ENCODE measurements at places on chromosomes 13 and 19.

DNA sequence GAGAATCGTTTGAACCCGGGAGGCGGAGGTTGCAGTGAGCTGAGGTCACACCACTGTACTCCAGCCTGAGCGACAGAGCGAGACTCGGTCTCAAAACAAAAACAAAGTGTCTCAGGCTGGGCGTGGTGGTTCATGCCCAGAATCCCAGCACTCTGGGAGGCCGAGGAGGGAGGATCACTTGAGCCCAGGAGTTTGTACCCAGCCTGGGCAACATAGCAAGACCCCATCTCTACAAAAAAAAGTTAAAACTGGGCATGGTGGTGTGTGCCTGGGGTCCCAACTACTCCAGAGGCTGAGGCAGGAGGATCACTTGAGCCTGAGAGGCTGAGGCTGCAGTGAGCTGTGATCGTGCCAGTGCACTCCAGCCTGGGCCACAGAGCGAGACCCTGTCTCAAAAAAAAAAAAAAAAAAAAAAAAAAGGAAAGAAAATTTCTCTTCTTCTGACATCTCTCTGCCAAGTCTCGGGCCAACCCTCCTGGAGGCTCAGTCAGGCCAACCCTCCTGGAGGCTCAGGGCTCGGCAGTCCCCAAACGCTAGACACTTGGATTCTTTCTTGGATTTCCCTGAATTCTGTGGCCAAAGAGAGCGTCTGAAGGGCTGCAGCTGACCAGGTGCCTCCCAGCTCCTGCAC lies 26.3 kb downstream of the ARID3A start:
- DNase-seq, result no peak

DNA sequence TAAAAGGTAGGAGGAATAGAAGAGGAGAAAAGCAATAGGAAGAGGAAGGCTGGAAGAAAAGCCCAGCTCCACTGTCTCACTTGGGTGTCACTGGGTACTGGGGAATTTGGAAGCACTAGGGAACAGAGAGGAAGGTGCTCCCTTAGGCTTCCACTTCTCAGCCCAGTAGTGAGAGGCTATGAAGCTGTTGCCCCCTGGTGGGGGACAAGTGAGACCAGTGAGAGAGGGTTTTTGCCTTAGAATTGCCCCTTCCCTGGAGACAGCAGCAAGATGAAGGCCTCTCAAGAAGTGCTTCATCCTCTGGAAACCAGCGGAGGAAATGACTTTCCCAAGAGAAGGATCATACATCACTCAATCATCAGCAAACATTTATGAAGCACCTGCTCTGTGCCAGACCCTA lies 4.7 kb upstream of the ZNF606 start:
- DNase-seq, result no peak

- DNase-seq, result peak; percentile 45
Observed at GRCh38 chr13:69565334-69565733, 542.3 kb upstream of the ATXN8OS start.

DNA sequence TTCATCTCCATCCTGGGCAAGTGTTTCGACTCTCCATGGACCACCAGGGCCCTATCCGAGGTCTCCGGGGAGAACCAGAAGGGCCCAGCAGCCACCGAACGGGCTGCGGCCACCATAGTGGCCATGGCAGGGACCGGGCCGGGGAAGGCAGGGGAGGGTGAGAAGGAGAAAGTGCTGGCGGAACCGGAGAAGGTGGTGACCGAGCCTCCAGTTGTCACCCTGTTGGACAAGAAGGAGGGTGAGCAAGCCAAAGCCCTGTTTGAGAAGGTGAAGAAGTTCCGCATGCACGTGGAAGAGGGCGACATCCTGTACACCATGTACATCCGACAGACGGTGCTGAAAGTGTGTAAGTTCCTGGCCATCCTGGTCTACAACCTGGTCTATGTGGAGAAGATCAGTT lies 4.7 kb upstream of the MAP2K7 start:
- no peak for DNase-seq

DNA sequence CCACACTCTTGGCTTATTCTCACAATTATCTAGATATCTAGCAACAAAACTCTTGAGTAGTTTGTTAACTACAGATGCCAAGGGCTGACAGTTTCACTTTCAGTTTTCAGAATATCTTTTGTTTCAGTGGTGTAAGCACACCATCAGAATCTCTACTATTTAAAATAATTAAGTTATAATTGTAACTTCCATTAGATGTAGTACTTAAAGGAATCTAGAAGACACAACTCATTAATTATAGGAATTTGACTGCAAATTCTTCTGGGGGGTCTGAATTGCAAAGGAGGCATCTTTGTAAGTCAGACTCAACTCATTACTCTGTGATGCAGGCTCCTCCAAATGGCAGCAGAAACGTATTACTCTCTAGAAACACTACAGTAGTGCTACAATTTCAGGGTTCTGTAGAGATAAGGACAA lies 44.9 kb upstream of the USPL1 start:
- DNase-seq, result peak; percentile 37

GRCh38 chr13:53073711-53074110 lies 45.1 kb downstream of the OLFM4 start:
- no peak for DNase-seq

DNA sequence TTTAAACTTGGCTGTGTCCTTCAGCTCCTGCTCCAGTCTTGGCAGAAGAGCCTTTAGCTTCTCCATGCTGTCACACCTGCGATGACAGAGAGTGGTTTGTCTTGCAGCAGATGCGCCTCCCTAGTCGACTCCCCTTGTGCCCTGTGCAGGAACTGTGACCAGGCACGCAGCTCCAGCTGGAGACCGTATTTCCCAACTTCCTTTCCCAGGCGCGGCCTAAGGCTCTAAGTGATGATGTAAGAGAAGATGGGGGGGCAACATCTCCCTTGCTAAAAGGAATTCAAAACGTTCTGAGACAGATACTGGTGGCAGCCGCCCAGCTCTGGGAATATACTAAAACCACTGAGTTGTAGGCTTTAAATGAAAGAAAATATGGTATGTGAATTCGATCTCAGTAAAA lies 16.3 kb downstream of the DCUN1D2 start:
- DNase-seq, result peak; percentile 23

- DNase-seq, result no peak
Observed at GRCh38 chr19:51739466-51740213, 12.0 kb downstream of the FPR1 start.

GRCh38 chr19:3367628-3368440 lies 1.5 kb downstream of the NFIC start:
- peak; percentile 24 for DNase-seq

- peak; percentile 2 for DNase-seq
Observed at GRCh38 chr13:60788156-60788829, 391.3 kb downstream of the TDRD3 start.

DNA sequence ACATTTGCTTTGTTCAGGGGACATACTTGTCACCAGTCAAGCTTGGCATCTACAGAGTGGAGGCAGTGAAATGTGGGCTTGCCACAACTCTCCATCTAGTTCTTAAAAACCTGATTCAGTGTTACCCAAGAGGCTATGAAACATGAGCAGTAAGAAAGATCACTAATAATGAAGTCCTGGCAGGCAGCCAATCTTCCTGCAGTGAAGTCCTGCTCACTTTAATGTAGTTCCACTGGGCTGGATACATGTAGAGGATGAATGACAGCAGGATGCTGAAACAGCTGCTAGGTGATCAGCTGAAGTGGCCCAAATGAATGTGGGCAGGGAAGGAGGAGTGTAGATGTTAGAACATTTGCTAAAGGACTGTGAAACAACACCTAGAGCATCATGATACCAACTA lies 1213.1 kb downstream of the OLFM4 start:
- DNase-seq, result no peak

DNA sequence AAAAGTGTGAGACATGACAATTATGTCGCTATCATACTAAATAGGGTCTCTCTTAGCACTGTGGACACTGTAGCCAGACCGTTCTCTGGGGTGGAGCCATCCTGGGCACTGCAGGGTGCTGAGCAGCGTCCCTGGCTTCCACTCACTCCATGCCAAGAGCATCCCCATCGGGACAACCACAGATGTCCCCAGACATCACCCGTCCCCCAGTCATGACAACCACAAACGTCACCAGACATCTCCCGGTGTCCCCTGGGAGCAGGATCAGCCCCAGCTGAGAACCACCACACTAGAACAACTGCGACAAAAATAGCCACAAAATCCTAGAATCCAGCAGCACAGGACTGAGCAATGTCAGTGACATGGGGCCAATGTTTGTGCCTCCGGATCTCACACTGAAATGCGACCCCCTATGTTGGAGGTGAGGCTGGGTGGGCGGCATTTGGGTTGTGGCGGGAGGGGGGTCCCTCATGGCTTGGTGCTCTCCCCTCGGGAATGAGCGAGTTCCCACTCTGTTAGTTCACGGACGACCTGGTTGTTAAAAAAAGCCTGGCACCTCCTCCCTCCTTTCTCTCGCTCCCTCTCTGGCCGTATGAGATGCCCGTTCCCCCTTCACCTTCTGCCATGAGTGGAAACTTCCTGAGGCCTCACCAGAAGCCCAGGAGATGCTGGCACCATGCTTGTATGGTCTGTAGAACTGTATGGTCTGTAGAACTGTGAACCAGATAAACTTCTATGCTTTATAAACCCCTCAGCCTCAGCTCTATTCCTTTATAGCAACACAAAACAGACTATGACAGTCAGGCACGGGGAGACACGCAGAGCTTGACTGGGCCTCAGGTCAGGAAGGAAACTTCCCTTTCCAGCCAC lies 93.9 kb downstream of the GADD45B start:
- no peak for DNase-seq

GRCh38 chr13:52411629-52412028 lies 5.7 kb upstream of the THSD1 start:
- DNase-seq, result peak; percentile 98

DNA sequence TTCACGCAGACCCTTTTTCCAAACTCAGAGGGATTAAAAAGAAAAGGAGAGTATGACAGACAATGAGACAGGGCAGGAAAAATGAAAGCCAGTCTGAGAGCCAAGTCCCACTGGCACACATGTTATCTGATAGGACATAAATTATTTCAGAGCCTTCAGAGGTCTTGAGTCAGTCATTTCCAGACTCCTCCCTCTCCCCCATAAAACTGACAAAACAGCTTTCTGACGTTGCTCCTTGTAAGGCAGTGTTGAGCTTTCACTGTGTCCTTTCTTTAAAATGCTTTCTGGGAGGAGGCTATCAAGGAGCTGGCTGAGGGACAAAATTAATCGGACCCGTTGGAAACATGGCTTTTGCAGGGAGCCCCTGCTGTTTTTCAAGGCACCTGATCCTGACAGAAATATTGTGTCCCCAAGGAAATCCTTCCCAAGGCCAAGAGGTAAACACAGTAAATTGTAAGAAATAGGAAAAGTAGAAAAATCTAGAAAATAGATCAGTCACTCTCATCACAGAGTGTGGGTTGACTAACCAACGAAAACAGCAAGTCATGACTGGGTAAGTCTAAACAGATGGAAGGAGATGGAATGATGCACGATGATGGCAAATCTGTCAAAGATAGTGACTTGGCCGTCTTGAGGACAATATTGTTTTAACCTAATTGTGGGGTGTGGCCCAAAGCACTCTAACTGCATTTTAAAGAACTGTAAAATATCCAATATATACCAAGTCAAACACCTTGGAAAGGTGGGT lies 89.7 kb downstream of the DCT start:
- DNase-seq, result no peak

DNA sequence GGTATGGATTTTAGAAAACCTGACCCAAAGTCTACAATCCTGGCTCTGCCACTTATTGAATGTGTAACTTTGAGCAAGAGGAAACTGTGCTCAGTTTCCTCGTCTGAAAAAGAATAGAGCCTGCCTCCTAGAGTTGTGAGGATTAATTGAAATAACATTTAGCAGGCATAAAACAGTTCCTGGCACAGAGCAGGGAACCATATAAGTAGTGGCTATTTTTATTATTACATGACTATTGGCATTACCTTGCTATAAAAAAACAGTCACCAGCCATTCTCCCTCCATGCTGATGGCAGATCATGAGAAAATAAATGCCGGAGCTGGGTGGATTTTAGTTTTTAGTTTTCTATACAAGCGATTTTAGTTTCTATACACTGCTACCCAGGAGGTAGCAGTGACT lies 5.8 kb downstream of the DOCK9 start:
- DNase-seq, result no peak

- DNase-seq, result no peak
Observed at GRCh38 chr19:47414469-47414868, 4.9 kb downstream of the MEIS3 start.

DNA sequence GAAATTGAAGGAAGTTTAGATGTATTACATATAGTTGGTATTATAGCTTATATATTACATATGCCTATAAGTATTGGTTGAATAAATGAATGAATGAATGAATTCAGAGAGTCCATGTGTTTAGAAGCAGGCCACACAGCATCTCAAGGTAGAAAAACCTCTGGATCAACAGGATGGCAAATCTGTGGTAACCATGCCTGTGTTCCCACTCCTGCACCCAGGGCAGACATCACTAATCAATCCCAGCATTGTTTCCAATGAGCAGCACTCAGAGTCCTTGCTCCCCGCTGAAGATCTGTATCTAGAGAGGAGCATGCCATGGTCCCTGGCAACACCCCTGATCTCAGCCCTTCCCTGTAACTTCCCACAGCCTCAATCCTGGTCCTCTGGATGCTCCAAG lies 944 bp downstream of the CEACAM19 start:
- DNase-seq, result no peak

DNA sequence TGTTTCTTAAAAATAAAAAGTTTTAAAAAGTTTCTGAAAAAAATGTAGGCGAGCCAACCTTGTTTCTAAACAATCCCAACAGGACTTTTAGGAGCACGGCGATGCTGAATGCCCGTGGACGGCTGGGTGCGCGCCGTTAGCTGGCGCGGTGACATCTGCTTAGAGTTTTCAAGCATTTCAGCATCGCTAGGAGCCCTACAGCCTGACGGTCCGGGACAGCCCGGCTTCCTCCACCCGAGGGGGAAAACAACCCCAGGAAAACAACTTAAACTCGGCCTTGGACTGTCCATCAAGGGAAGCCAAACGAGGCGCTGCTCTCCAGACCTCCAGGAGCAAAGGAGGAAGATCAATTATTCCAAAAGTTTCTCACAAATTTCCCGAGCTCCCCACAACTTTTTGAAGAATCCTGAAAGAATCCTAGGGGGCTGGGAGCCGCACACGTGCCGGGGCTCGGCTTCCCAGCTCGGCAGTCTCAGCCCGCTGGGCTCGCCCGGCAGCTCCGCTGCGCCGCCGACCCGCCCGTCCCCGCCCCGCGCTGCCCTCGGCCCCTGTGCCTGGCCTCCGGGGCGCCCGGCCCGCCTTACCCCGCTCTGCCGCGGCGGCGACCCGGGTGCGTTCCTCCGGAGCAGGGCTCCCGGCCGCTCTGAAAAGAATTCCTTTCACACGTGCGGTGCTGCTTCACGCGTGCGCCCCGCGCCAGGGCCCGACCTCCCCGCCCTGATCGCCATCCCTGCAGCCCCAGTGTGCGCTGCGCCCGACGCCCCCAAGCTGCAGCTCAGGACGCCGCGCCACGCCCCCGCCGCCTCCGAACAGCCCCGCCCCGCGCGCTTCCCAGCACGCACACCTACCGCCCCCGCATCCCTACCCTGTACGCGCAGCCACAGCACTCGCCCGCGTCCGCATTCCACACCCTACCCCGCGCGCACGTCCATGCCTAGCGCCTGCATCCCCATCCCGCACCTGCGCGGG lies at the start of gene GJA3:
GJA3 (minus strand) TSS at position 747 of the 969 bp plus-strand sequence. CDS start 17,764 bp downstream, outside the sequence.
- peak; percentile 60 for DNase-seq

GRCh38 chr19:10037809-10038208 lies 24.5 kb downstream of the RDH8 start:
- no peak for DNase-seq

DNA sequence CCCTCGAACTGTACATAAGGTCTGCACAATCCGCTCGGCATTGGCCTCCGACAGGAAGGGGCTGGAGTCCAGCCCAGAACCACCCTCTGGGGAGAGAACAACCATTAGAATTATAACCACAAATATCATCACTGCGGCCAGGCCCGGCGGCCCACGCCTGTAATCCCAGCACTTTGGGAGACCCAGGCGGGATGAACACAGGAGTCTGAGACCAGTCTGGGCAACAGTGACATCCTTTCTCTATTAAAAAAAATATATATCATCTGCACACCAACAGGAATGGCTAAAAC lies 11.4 kb downstream of the COQ8B start:
- DNase-seq, result no peak
